Fibroblast of lung (primary cell): ENCODE measurements at places on chromosomes 1 and 21. TPM values are rescaled to one million over a fixed set of nuclear protein-coding genes. Genes with fewer than 3 reads are reported as not detected.

DNA sequence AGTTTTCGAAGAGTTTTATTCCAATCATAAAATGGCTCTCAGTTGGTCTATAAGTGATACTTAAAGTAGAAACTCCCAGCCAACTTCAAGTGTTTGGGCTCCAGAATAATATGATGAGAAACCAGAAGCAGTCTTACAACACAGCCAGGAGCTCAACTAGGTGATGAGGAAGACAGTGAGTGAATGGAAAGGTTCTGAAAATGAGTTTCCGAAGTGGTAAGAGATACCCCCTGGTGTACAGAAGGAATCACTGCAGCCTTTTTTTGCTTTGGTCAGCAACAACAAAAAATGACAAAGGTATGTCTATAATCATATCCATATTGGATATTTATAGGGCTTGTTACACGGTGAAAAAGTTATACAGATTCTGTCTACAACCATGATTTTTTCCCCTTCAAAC is 16.5 kb downstream of the KRTAP19-1 start:
- no peak overlapping the region for H3K27ac ChIP-seq
- no peaks in the 10 kb centered on the region for H3K4me1 ChIP-seq
- no peak overlapping the region for H3K4me3 ChIP-seq
- DNase-seq, result no peak
- H3K27me3 ChIP-seq, result no peaks in the 10 kb centered on the region

Gene CD101
- under 0.01 TPM in 1 of 2 replicates, not detected in the other for total RNA-seq

- H3K4me1 ChIP-seq, result no peaks in the 10 kb centered on the region
- H3K4me3 ChIP-seq, result no peak overlapping the region
- no peak overlapping the region for H3K27ac ChIP-seq
- no peaks in the 10 kb centered on the region for H3K36me3 ChIP-seq
Measured at GRCh38 chr1:42797979-42798378, 13.2 kb downstream of the TMEM269 start.

GRCh38 chr21:45863267-45863666 is 118.3 kb upstream of the COL6A1 start:
- H3K36me3 ChIP-seq, result no peaks in the 10 kb centered on the region
- no peaks in the 10 kb centered on the region for H3K27me3 ChIP-seq
- no peak for DNase-seq
- no peak overlapping the region for H3K27ac ChIP-seq

- no peaks in the 10 kb centered on the region for H3K36me3 ChIP-seq
- DNase-seq, result no peak
- peaks cover 3% of the 10 kb centered on the region for H3K27me3 ChIP-seq
- no peaks in the 10 kb centered on the region for H3K4me1 ChIP-seq
- no peak overlapping the region for H3K27ac ChIP-seq
Measured at GRCh38 chr1:161676958-161677689, 14.2 kb downstream of the FCGR2B start.

Gene CFHR4
- not detected in 2 replicates for total RNA-seq

DNA sequence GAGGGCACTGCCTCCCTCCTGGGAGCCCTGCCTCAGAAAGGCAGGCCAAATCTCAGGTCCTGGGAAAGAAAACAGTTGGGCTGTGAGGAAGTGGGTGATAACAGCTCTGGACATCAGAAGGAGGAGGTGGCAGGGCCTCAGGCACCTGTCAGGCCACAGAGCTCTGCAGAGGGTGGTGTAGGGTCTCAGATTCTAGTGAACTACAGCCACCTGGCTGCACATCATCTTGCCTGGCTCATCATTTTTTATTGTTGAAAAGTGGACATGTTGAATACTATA is 15.3 kb upstream of the ZNF678 start:
- no peaks in the 10 kb centered on the region for H3K27me3 ChIP-seq
- no peak overlapping the region for H3K27ac ChIP-seq
- no peaks in the 10 kb centered on the region for H3K36me3 ChIP-seq
- DNase-seq, result no peak
- no peak overlapping the region for H3K4me3 ChIP-seq

GRCh38 chr21:31235671-31236450 is 108.2 kb downstream of the TIAM1 start:
- peak; percentile 71 for DNase-seq
- H3K4me3 ChIP-seq, result no peak overlapping the region
- H3K36me3 ChIP-seq, result no peaks in the 10 kb centered on the region
- H3K27me3 ChIP-seq, result no peaks in the 10 kb centered on the region

DNA sequence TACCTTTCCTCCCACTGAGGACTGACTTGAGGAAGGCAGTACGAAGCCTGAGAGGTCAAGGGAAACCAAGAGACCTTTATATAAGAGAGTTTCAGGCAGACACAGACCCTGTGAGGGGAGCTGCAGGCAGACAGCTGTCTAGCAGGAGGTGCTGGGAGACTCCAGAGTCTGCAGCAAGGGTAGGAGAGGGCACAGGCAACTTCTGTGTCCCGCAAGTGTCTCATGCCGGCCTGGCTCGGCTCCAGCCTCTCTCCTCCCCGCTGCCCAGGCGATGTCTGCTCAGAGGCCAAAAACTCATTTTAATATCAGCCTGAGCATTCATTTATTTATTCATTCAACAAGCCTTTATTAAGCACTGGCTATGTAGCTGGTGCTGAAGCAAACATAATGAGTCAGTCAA is 83.0 kb downstream of the KIRREL1 start:
- H3K4me3 ChIP-seq, result no peak overlapping the region
- H3K4me1 ChIP-seq, result no peaks in the 10 kb centered on the region
- H3K27me3 ChIP-seq, result no peaks in the 10 kb centered on the region

Gene CFHR1
- under 0.01 and 0.50 TPM in 2 replicates for total RNA-seq

Gene AXDND1
- total RNA-seq, result 0.17 and 0.26 TPM in 2 replicates

Gene CYP4X1
- total RNA-seq, result not detected in 2 replicates

Gene CSF3R
- under 0.01 and 0.51 TPM in 2 replicates for total RNA-seq

GRCh38 chr1:58919959-58920321 is 136.1 kb upstream of the JUN start:
- H3K4me1 ChIP-seq, result no peaks in the 10 kb centered on the region
- no peaks in the 10 kb centered on the region for H3K36me3 ChIP-seq
- no peak for DNase-seq
- H3K27ac ChIP-seq, result no peak overlapping the region
- H3K27me3 ChIP-seq, result no peaks in the 10 kb centered on the region

Gene CCDC27
- total RNA-seq, result not detected in 2 replicates

Gene SPAG17
- under 0.01 and 0.33 TPM in 2 replicates for total RNA-seq

Gene C8B
- not detected in 2 replicates for total RNA-seq

Gene TRIM58
- total RNA-seq, result under 0.01 and 0.50 TPM in 2 replicates

Gene RGS4
- total RNA-seq, result 36.5 and 63.3 TPM in 2 replicates

GRCh38 chr1:3778590-3779264 is 6.2 kb downstream of the SMIM1 start:
- DNase-seq, result no peak
- no peak overlapping the region for H3K27ac ChIP-seq
- no peaks in the 10 kb centered on the region for H3K27me3 ChIP-seq
- no peak overlapping the region for H3K4me3 ChIP-seq

DNA sequence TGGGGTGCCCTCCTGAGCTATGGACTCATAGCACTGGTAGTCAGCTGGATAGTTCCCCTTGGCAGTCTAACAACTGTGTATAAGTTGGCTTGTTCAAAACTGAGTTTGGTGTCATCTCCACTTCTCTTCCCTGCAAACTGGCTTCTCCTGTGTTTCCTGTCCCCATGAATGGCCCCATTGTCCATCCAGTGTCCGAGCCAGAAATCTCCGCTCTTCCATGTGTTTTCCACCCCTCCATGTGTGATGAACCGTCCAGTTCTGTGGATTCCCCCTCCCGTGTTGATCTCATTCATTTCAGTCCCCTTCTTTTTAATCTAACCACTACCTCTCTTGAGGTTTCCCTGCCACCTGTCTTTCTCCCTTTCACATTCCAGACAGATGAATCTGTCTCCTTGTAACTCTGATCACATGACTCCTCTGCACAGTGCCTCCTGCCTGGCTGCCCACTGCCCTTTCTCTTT is 195.7 kb downstream of the ROR1 start:
- no peaks in the 10 kb centered on the region for H3K27me3 ChIP-seq
- no peak overlapping the region for H3K4me3 ChIP-seq
- no peak overlapping the region for H3K27ac ChIP-seq
- peaks cover 3% of the 10 kb centered on the region for H3K4me1 ChIP-seq
- H3K36me3 ChIP-seq, result no peaks in the 10 kb centered on the region

Gene SEC16B
- total RNA-seq, result 1.0 and 3.1 TPM in 2 replicates

- H3K27ac ChIP-seq, result no peak overlapping the region
- no peak for DNase-seq
- no peak overlapping the region for H3K4me3 ChIP-seq
Measured at GRCh38 chr1:14136152-14136763, 436.3 kb downstream of the PRDM2 start.

GRCh38 chr1:191905781-191906180 is 252.5 kb upstream of the RGS18 start:
- no peaks in the 10 kb centered on the region for H3K36me3 ChIP-seq
- H3K27me3 ChIP-seq, result no peaks in the 10 kb centered on the region
- no peak for DNase-seq
- H3K4me3 ChIP-seq, result no peak overlapping the region

- no peaks in the 10 kb centered on the region for H3K36me3 ChIP-seq
- H3K27me3 ChIP-seq, result no peaks in the 10 kb centered on the region
- no peak overlapping the region for H3K27ac ChIP-seq
- DNase-seq, result no peak
Measured at GRCh38 chr1:56927171-56927570, 38.6 kb downstream of the C8B start.

GRCh38 chr1:45015683-45016082 is 3.6 kb downstream of the UROD start:
- no peak overlapping the region for H3K27ac ChIP-seq
- no peaks in the 10 kb centered on the region for H3K27me3 ChIP-seq
- peaks cover 2% of the 10 kb centered on the region for H3K36me3 ChIP-seq
- H3K4me1 ChIP-seq, result peaks cover 8% of the 10 kb centered on the region
- H3K4me3 ChIP-seq, result no peak overlapping the region

DNA sequence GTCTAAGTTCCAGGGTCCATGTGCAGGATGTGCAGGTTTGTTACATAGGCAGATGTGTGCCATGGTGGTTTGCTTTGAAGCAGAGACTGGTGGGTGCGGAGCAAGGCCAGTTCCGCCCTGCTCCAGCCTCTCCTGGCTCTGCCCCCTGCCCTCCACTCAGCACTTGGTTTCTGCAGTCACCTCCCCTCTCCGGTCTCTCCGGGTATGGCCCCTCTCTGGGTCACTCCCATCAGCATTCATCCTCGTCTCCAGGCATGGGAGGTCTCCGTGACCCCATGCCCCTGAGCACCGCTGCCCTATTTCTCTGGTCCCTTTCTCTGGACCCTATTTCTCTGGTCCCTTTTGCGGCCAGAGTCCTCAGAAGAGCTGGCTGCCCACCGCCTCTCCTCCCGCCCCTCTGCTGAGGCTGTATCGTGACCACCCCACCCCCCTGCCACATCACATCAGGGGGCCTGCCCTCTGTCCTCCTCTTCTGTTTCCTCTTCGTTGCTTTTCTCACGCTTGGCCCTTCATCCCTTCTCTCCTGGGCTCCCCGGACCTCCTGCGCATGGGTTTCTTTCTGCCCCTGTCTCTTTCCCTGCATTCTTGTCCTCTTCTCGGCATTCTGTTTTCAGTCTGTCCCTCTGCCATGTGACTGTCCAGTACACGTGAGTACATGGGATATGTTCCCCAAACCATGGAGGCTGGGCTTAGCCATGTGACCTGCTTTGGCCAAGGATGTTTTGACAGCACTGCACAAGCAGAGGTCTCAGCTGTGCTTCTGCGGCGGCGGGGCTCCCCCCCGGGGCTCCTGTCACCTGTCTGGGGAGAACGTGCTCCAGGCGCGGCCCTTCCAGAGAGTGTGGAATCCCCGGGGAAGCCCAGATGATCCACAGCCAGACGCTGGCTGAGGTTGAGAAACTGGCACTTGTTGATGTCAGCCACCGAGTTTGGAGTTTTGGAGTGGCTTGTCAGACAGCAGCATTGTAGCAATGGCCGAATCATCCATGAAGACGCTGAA is 54.4 kb upstream of the C1orf174 start:
- H3K4me3 ChIP-seq, result no peak overlapping the region
- H3K27ac ChIP-seq, result no peak overlapping the region
- no peaks in the 10 kb centered on the region for H3K4me1 ChIP-seq
- H3K27me3 ChIP-seq, result no peaks in the 10 kb centered on the region
- H3K36me3 ChIP-seq, result no peaks in the 10 kb centered on the region

GRCh38 chr1:20255666-20256065 is 35.0 kb upstream of the VWA5B1 start:
- H3K4me1 ChIP-seq, result peaks cover 8% of the 10 kb centered on the region
- no peak overlapping the region for H3K27ac ChIP-seq
- DNase-seq, result peak; percentile 84
- H3K27me3 ChIP-seq, result no peaks in the 10 kb centered on the region

- H3K36me3 ChIP-seq, result no peaks in the 10 kb centered on the region
- H3K4me1 ChIP-seq, result peaks cover 18% of the 10 kb centered on the region
- no peak overlapping the region for H3K4me3 ChIP-seq
- DNase-seq, result peak; percentile 87
- H3K27me3 ChIP-seq, result no peaks in the 10 kb centered on the region
Measured at GRCh38 chr1:21939650-21940374, 2.7 kb upstream of the HSPG2 start.

GRCh38 chr21:19523746-19524145 is 1120.2 kb upstream of the TMPRSS15 start:
- H3K36me3 ChIP-seq, result no peaks in the 10 kb centered on the region
- no peaks in the 10 kb centered on the region for H3K4me1 ChIP-seq
- H3K4me3 ChIP-seq, result no peak overlapping the region
- DNase-seq, result no peak

GRCh38 chr1:72282271-72283021 is at the start of gene NEGR1:
NEGR1 (minus strand) TSS chr1:72282539.
- H3K4me1 ChIP-seq, result peaks cover 3% of the 10 kb centered on the region
- peak within 1 kb of the TSS; percentile 97 for H3K4me3 ChIP-seq
- no peaks in the 10 kb centered on the region for H3K36me3 ChIP-seq
- peak; percentile 94 for DNase-seq
- no peaks in the 10 kb centered on the region for H3K27me3 ChIP-seq

Gene CIART
- total RNA-seq, result 5.1 and 10.4 TPM in 2 replicates

Gene RNF186
- total RNA-seq, result not detected in 2 replicates

- H3K4me3 ChIP-seq, result no peak overlapping the region
- H3K27me3 ChIP-seq, result no peaks in the 10 kb centered on the region
- peaks cover 4% of the 10 kb centered on the region for H3K4me1 ChIP-seq
- no peaks in the 10 kb centered on the region for H3K36me3 ChIP-seq
Measured at GRCh38 chr1:198253668-198254067, 96.9 kb downstream of the NEK7 start.

GRCh38 chr21:39073063-39073462 is 110.2 kb downstream of the PSMG1 start:
- H3K4me3 ChIP-seq, result no peak overlapping the region
- H3K27me3 ChIP-seq, result no peaks in the 10 kb centered on the region
- H3K4me1 ChIP-seq, result no peaks in the 10 kb centered on the region
- no peak overlapping the region for H3K27ac ChIP-seq

- H3K27me3 ChIP-seq, result no peaks in the 10 kb centered on the region
- H3K27ac ChIP-seq, result no peak overlapping the region
- no peak for DNase-seq
- H3K36me3 ChIP-seq, result no peaks in the 10 kb centered on the region
- H3K4me1 ChIP-seq, result no peaks in the 10 kb centered on the region
Measured at GRCh38 chr1:184254849-184255248, 132.0 kb upstream of the C1orf21 start.

GRCh38 chr1:206923009-206923960 is 1.5 kb upstream of the FCMR start:
- no peaks in the 10 kb centered on the region for H3K36me3 ChIP-seq

Gene TYW3
- 15.9 and 16.8 TPM in 2 replicates for total RNA-seq

GRCh38 chr1:19435851-19436455 is 49.4 kb downstream of the CAPZB start:
- H3K36me3 ChIP-seq, result peaks cover 2% of the 10 kb centered on the region
- H3K27ac ChIP-seq, result no peak overlapping the region
- H3K27me3 ChIP-seq, result no peaks in the 10 kb centered on the region
- H3K4me3 ChIP-seq, result no peak overlapping the region
